ENCODE measurements at places on chromosomes 7 and 10. TPM values are rescaled to one million over a fixed set of nuclear protein-coding genes. Genes with fewer than 3 reads are reported as not detected.

The SMO gene
- total RNA-seq = 11.7 TPM

The YAE1 gene
- total RNA-seq = 19.8 TPM

The BTBD16 gene
- 0.14 TPM for total RNA-seq

The NEBL gene
- 7.6 TPM for total RNA-seq

The CLEC5A gene
- 0.57 TPM for total RNA-seq

The OR6B1 gene
- not detected for total RNA-seq

The CLDN4 gene
- 13.4 TPM for total RNA-seq

The CYP2C19 gene
- total RNA-seq = not detected

The HGF gene
- total RNA-seq = 1.2 TPM

The RET gene
- total RNA-seq = 0.33 TPM

The LIPM gene
- total RNA-seq = not detected

The VGF gene
- total RNA-seq = 0.05 TPM

The EZH2 gene
- total RNA-seq = 36.0 TPM

The SPDYE16 gene
- total RNA-seq = 0.14 TPM

- H3K27ac ChIP-seq = peak overlapping the region; percentile 77
- H3K4me3 ChIP-seq = no peak overlapping the region
- no peak for DNase-seq
- peaks cover 57% of the 10 kb centered on the region for H3K36me3 ChIP-seq
- H3K27me3 ChIP-seq = no peaks in the 10 kb centered on the region
Measured at GRCh38 chr10:124671486-124672075, 72.6 kb downstream of the FAM53B start.

GRCh38 chr7:49125246-49125645 lies 200.9 kb downstream of the CDC14C start:
- H3K27me3 ChIP-seq = no peaks in the 10 kb centered on the region
- DNase-seq = no peak
- H3K4me1 ChIP-seq = no peaks in the 10 kb centered on the region
- H3K36me3 ChIP-seq = no peaks in the 10 kb centered on the region
- H3K4me3 ChIP-seq = no peak overlapping the region

DNA sequence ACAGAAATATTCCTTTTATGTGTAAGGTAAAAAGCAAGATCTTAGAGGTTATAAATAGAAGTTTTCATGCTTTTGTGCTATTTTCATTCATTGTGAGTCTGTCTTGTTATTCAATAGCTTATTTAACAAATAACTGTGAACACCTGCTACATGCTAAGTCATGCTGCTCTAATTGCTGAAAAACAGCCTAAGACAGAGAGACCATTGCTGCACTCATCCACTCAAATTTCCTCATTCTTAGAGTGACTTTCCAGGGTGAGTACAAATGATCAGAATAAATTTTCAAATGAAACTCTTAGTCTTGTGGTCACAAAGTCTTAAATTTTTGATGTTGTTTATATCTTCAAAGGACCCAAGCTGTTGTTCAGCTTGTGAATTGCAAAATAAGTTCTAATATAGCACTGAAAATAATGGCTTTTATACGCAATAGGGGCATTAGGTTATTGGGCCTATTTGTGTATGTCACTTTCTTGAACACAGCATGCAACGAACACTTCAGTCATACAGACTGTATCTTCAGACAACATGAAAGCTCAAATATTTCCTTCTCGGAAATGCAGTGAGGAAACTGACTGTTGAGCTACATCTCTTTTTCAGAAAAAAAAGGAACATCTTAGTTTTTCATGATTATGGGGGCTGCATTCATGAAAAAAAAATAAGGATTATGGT lies 247.9 kb upstream of the PCDH15 start:
- no peak for DNase-seq
- H3K4me3 ChIP-seq = no peak overlapping the region
- no peaks in the 10 kb centered on the region for H3K27me3 ChIP-seq
- no peak overlapping the region for H3K27ac ChIP-seq
- no peaks in the 10 kb centered on the region for H3K36me3 ChIP-seq
- no peaks in the 10 kb centered on the region for H3K4me1 ChIP-seq

GRCh38 chr10:123746061-123746460 lies 79.9 kb downstream of the GPR26 start:
- no peaks in the 10 kb centered on the region for H3K4me1 ChIP-seq
- no peak overlapping the region for H3K4me3 ChIP-seq
- no peak for DNase-seq

DNA sequence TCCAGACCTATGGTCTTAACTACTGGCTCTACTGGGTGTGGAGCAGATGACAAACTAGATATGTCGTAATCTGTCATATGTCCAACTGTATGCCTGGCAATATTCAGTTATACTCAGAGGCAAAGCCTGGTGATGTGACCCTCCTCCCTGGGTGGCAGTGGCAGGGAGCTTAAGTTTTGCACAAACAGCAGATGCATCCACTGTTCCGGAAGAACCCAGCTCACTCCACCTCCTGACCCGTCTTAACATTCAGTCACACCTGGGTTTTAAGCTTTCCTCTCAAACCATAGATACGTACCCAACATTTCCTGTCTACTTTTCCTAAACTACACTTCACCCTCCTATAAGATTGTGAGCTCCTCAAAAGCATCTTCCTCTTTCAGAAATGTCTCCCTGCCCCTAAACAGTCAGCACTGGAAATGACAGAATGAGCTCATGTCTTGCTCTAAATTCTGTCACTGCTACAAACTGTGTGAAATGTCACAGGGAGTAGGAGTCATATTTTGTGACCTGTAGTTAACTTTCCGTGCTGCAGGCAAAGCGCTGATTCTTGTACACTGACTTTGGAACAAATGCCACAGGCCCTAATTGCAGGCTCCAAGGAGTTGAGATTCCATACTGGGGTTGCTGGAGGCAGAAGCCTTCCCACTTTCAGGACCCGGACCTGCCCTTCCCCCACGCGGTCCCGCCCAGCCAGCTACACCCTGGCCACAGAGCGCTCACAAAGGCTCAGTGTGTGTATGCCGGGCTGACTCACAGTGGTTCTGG lies 23.9 kb downstream of the SCD start:
- no peak overlapping the region for H3K4me3 ChIP-seq
- no peaks in the 10 kb centered on the region for H3K27me3 ChIP-seq
- peak overlapping the region; percentile 92 for H3K27ac ChIP-seq
- no peaks in the 10 kb centered on the region for H3K36me3 ChIP-seq

- H3K4me1 ChIP-seq = no peaks in the 10 kb centered on the region
- no peak for DNase-seq
- no peaks in the 10 kb centered on the region for H3K36me3 ChIP-seq
- H3K27me3 ChIP-seq = no peaks in the 10 kb centered on the region
- H3K27ac ChIP-seq = no peak overlapping the region
Measured at GRCh38 chr7:18553605-18554003, 58.1 kb downstream of the HDAC9 start.

DNA sequence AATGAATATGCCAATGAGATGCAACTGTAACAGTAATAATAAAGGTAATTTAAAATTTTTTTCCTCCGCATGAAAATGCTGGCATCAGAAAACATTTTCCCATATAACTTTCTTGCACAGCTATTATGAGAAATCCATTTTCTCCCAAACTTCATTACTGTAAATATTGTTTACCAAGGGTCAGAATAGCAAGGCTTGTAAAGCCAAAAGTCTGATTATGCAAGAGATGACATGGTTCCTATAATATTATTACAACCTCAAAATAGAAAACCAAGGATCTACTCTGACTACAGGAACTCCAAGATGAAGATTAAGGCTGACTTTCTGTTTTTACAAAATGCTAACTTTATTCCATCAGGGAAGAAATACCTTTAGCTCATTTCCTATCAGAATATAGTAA lies 162.7 kb upstream of the CDK1 start:
- no peak overlapping the region for H3K4me3 ChIP-seq
- H3K27me3 ChIP-seq = no peaks in the 10 kb centered on the region
- no peaks in the 10 kb centered on the region for H3K36me3 ChIP-seq
- H3K4me1 ChIP-seq = no peaks in the 10 kb centered on the region
- H3K27ac ChIP-seq = no peak overlapping the region

DNA sequence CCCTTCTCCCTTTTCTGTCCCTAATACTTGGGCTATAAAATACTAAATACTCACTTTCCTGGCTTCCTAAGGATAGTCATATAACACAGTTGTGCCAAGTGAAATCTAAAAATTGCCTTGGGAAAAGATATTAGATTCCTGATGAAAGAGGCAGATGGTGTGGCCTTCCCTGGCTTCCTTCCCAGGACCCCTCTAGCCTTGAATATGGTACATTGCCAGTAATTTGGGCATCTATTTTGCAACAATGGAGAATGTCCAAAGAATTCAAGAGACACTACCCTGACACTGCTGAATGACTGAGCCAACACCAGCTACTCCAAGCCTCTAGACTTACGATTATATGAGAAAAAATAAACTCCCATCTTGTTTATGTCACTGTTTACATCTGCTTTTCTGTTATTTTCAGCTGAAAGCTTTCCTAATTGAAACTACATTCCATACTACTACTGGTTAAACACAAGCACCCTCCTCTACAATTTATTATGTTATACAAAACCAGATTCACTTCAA lies 17.9 kb downstream of the COPG2 start:
- no peaks in the 10 kb centered on the region for H3K27me3 ChIP-seq
- H3K36me3 ChIP-seq = no peaks in the 10 kb centered on the region
- H3K4me1 ChIP-seq = no peaks in the 10 kb centered on the region
- no peak overlapping the region for H3K4me3 ChIP-seq
- no peak overlapping the region for H3K27ac ChIP-seq

- no peaks in the 10 kb centered on the region for H3K36me3 ChIP-seq
- H3K27me3 ChIP-seq = no peaks in the 10 kb centered on the region
- peaks cover 12% of the 10 kb centered on the region for H3K4me1 ChIP-seq
- H3K4me3 ChIP-seq = no peak overlapping the region
- DNase-seq = no peak
Measured at GRCh38 chr10:33247221-33247922, 87.1 kb downstream of the NRP1 start.

GRCh38 chr10:88125766-88126165 lies 262.3 kb downstream of the PTEN start:
- peaks cover 2% of the 10 kb centered on the region for H3K4me1 ChIP-seq
- H3K4me3 ChIP-seq = no peak overlapping the region
- no peaks in the 10 kb centered on the region for H3K27me3 ChIP-seq
- no peak overlapping the region for H3K27ac ChIP-seq
- H3K36me3 ChIP-seq = no peaks in the 10 kb centered on the region
- no peak for DNase-seq

DNA sequence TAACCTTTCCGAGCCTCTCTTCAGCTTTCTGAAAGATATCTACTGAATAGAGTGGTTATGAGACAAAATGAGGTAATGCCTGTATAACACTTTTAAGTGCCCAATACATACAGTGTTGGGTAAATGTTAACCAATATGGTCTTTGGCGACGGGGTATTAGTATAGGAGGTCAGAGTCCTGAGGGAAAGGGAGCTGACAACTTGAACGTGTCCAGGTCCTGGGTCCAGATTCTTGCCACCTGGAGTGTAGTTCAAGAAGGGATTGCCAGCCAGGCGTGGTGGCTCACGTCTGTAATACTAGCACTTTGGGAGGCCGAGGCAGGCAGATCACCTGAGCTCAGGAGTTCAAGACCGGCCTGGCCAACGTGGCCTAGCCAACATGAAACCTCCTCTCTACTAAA lies 76.0 kb downstream of the ZFAND4 start:
- peaks cover 12% of the 10 kb centered on the region for H3K4me1 ChIP-seq
- no peak for DNase-seq
- H3K27ac ChIP-seq = no peak overlapping the region
- no peaks in the 10 kb centered on the region for H3K36me3 ChIP-seq

DNA sequence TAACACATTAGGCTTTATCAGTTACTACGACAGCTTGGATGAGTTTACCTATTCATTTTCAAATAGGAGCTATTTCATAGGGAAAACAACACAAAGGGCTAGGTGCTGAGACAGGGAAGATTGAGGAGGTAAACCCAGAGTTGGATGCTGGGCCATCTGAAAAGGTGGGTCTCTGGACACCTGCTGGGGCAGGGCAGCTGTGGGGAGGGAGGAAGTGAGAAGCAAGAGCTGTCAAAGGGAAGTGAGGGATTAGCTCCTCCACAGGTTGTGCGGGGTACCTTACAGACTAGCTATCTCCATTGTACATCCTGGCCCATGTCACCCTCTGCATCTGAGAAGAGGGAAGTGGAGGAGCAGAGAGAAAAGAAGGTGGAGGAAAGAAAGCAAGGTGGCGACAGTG lies 48.9 kb downstream of the BLNK start:
- H3K36me3 ChIP-seq = no peaks in the 10 kb centered on the region
- no peak for DNase-seq

- H3K27ac ChIP-seq = peak overlapping the region; percentile 97
- peaks cover 10% of the 10 kb centered on the region for H3K27me3 ChIP-seq
- DNase-seq = peak; percentile 63
- H3K4me3 ChIP-seq = peak overlapping the region; percentile 100
Measured at GRCh38 chr10:72275351-72276012, 1.8 kb downstream of the DDIT4 start.

- no peak overlapping the region for H3K27ac ChIP-seq
- no peak for DNase-seq
- H3K27me3 ChIP-seq = no peaks in the 10 kb centered on the region
Measured at GRCh38 chr7:124171068-124171467, 138.2 kb upstream of the TMEM229A start.

DNA sequence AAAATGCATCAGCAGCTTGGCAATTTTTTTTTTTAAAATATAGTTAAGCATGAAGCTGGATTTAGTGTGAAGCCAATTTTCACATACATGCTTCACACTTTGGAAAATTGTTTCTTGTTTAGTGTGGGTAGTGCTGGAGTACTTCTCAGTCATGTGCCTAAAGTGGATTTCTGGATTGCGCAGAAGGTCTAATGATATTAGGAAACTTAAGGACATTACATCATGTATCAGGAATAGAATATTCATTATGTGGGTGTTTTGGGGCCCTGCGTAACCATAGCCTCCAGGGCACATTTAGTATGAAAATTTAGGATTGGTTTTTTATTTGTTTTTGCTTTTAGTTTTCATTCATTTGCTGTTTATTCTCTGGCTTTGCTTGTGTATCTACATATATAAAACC lies 28.8 kb upstream of the BNIP3 start:
- H3K4me1 ChIP-seq = no peaks in the 10 kb centered on the region
- H3K4me3 ChIP-seq = no peak overlapping the region
- no peak overlapping the region for H3K27ac ChIP-seq
- H3K36me3 ChIP-seq = no peaks in the 10 kb centered on the region

GRCh38 chr10:61160253-61160652 lies 216.3 kb upstream of the RHOBTB1 start:
- H3K27me3 ChIP-seq = no peaks in the 10 kb centered on the region
- peaks cover 7% of the 10 kb centered on the region for H3K4me1 ChIP-seq
- H3K36me3 ChIP-seq = no peaks in the 10 kb centered on the region
- no peak overlapping the region for H3K4me3 ChIP-seq
- no peak for DNase-seq

DNA sequence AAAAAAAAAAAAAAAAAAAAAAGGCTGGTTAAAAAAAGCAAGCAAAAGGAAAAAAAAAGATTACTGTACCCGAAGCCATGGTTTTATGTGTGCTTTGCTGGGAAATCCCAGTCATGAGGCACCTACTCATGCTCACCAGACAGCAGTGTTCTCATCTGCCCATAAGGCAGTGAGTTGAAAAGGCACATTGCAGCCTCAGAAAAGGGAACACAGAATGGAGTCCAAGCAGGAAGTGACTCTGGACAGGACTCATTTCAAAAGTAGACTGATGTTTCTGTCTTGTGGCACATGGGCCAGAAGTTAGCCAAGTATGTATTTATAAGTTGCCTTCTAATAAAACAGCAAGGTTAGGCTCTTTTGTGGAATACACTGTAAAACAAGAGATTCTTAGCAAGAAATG lies 40.2 kb downstream of the PDSS1 start:
- H3K27ac ChIP-seq = no peak overlapping the region
- H3K4me1 ChIP-seq = no peaks in the 10 kb centered on the region
- H3K4me3 ChIP-seq = no peak overlapping the region
- H3K36me3 ChIP-seq = peaks cover 85% of the 10 kb centered on the region
- no peak for DNase-seq

GRCh38 chr10:74008212-74008731 lies 10.4 kb downstream of the VCL start:
- DNase-seq = no peak
- peaks cover 3% of the 10 kb centered on the region for H3K4me1 ChIP-seq
- no peaks in the 10 kb centered on the region for H3K27me3 ChIP-seq
- H3K36me3 ChIP-seq = no peaks in the 10 kb centered on the region

All from thymus (tissue), 14 donors.